ENCODE measurements at places on chromosomes 13 and 19. TPM values are rescaled to one million over a fixed set of nuclear protein-coding genes. Genes with fewer than 3 reads are reported as not detected.

ZNF555 gene
- total RNA-seq = 5.6 TPM

FXYD5 gene
- 254 TPM for total RNA-seq

PRX gene
- total RNA-seq = 1.7 TPM

FBXO46 gene
- 9.5 TPM for total RNA-seq

APC2 gene
- total RNA-seq = 0.19 TPM

TJP3 gene
- 0.50 TPM for total RNA-seq

AZU1 gene
- not detected for total RNA-seq

CAB39L gene
- 6.5 TPM for total RNA-seq

FAM216B gene
- not detected for total RNA-seq

CCDC169 gene
- 3.1 TPM for total RNA-seq

GAPDHS gene
- not detected for total RNA-seq

FGF22 gene
- not detected for total RNA-seq

RNF113B gene
- total RNA-seq = not detected

EFNB2 gene
- 51.8 TPM for total RNA-seq

CGB1 gene
- total RNA-seq = not detected

ADGRE1 gene
- total RNA-seq = not detected

PLK5 gene
- total RNA-seq = not detected
